ENCODE measurements at places on chromosomes 11 and 22.
A peak's percentile ranks its signal among the peaks of the same experiment; 100 is the strongest.

GRCh38 chr11:97349201-97349600 is 959.4 kb downstream of the JRKL start:
- no peak for ATAC-seq

DNA sequence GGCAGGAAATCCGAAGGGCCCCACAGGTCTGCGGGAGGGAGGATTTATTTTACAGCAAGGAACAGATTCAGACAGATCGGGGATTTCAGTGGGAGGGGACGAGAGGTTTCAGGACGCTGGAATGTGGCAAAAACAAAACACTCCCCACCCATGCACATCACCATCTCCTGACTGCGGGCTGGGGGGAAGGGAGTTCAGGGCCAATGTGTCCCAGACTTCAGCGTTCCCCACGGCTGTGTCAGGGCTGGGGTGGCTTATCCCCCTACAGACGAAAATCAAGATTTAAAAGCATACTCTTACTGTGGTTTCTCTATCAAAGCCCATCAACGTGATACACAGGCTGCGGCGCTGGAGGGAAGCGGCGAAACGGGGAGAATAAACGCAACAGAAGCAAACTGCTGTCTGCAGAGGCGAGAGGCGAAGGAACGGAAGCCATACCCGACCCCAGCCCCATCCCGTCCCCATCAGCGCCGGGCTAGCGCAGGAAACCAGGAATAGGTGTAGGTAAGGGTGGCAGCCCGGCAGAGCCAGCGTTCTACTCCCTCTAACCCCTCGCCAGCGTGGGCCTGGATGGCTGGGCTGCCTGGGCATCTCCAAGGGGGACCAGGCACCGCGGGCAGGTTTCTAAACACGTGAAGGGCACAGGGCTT is 2.7 kb downstream of the TENM4 start:
- peak; percentile 8 for ATAC-seq

- no peak for ATAC-seq
These were observed 76.7 kb downstream of the PISD start for GRCh38 chr22:31585161-31585859.

DNA sequence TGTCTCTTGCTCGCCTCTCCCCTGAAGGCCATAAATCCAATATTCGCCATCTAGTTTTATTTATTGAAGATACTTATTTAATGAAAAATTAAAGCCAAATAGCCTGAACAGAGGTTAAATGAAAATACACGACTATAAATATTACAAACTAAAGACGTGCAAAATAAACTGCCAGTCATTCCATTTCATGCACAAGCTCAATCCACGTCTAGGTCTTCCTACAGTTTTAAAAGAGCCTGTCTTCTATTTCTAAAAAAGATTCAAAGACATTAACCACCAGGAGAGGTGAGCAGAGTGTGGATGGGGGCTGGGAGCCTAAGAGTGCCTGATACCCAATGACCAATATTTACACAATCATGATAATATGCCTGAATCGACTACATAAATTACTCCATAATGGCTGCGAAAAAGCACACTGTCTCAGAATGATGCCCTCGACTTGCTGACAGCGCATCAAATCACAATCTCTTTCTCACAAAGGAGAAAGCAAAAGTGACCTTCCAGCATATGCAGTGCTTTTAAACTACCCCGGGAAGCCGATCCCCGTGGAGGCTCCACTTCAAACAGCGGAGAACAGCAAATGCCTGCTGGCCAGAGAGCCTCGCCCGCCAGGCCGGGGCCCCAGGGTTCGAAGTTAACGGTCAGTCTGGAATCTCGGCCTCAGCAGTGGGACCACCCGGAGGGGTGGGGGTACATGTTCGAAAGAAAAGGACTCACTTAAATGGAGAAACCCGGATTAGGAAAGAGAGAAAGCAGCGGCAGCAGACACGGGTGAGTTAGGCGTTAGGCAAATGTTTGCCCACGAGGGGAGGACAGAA is 1.7 kb downstream of the FCHSD2 start:
- ATAC-seq = peak; percentile 38

- peak; percentile 27 for ATAC-seq
These were observed 48.8 kb downstream of the ABTB2 start for GRCh38 chr11:34308913-34309585.

DNA sequence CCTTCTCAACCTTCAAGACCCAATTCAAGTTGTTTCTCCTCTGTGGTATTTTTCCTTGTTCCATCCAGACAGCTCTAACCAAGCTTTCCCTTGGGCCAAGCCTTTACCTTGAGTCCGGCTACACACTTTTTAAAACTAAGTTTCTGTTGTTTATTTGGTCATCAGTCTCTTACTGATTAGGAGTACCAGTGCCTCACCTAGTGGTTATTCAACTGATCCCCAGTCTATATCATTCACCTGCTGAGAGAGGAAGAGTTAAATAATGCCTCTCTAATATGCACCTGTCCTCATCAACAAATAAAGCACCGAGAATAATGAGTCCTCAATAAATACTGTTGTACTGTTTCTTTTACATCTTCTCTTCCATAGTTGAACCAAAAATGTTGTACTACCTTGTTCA is 160.8 kb downstream of the MSANTD4 start:
- no peak for ATAC-seq

GRCh38 chr11:74575999-74576398 is 16.4 kb upstream of the POLD3 start:
- no peak for ATAC-seq

GRCh38 chr11:107999759-108000455 is 8.8 kb upstream of the CUL5 start:
- ATAC-seq = peak; percentile 89

DNA sequence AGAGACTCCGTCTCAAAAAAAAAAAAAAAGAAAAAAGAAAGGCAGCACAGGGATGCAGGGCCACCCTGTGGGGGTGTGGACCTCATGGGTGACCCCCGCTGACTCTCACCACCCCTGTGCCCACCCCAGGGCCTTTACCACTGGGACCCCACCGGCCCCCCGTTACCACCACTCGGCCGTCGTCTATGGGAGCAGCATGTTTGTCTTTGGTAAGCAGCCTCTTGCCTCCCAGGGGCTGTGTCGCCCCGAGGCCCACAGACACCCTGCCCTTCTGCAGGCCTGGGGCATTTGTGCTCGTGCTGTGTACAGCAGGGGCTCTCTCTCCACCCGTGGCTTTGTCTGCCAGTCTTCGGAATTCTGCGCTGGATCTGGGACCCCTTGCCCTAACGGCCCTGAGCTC is 5.3 kb downstream of the LZTR1 start:
- no peak for ATAC-seq

DNA sequence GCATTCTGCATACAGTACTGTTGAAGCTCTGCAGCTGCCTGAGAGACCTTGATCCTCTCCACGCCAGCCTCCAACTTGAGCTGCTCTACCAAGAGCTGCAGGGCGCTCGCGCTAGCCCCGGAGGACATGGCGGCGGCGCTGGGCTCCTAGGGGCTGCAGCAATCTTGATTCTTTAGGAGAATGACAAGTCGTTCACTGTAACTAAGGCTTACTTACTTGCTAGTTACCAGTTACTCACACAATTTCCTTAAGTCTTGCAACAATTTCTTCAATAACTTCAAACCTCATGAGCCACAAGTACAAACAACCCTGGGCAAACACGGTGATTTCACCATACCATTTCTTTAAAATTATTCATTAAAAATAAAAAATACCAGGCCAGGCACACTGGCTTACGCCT is 21.9 kb downstream of the SBF2 start:
- ATAC-seq = no peak

GRCh38 chr11:59854871-59855270 is 9.6 kb upstream of the CBLIF start:
- no peak for ATAC-seq

DNA sequence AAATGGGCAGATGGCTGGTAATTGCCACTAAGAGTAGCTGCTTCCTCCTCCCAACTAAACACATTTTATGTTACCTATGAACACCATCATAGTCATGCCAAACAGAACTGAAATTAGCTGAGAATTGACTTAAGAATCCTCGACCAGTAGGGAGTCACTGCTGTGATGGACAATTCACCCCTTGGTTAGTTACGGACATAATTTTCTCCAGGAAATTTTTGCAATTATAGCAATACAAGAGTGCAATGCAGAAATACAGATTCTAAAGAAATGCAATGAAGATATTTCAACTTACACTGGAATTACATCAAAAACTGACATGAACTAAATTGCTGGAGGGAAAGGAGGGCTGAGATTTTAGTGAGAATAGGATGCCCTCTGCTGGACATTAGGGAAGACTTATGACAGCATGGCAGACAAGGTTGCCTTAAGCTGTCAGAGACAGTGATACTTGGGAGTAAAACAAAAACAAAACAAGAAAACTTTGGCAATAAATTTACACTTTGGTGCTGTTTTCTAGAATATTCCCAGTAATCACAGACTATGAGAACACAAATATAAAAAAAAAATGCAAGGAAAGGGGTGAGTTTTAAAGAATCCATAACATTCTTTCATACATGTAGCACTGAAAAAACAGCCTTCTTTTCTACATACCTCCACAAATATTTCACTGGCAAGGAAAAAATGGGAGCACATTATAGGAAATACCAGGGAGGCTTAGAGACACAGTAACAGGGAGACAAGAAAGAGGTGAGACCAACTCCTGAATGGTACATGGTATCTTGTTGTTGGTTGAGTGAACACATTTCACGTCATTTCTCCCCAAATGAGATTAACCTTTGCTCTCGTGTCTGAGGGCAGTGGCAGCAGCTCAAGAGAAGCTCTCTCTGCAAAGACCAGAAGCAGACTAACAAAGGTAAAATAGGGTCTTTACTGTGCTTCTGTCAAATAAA is 11.2 kb upstream of the PPP2R1B start:
- peak; percentile 94 for ATAC-seq

- ATAC-seq = no peak
These were observed 35.8 kb upstream of the CHRM4 start for GRCh38 chr11:46427364-46427763.

Measured in SK-N-SH treated with all-trans-retinoic acid at 6 μM for 48 hours (cell line).